Activated CD4-positive, alpha-beta T cell treated with anti-CD3 and anti-CD28 coated beads, Interleukin-2, amount 10 ng/mL, durations not matched to agents 7 days and 5 days (primary cell): ENCODE measurements at places on chromosomes 2 and 18.
A peak's percentile ranks its signal among the peaks of the same experiment; 100 is the strongest.

DNA sequence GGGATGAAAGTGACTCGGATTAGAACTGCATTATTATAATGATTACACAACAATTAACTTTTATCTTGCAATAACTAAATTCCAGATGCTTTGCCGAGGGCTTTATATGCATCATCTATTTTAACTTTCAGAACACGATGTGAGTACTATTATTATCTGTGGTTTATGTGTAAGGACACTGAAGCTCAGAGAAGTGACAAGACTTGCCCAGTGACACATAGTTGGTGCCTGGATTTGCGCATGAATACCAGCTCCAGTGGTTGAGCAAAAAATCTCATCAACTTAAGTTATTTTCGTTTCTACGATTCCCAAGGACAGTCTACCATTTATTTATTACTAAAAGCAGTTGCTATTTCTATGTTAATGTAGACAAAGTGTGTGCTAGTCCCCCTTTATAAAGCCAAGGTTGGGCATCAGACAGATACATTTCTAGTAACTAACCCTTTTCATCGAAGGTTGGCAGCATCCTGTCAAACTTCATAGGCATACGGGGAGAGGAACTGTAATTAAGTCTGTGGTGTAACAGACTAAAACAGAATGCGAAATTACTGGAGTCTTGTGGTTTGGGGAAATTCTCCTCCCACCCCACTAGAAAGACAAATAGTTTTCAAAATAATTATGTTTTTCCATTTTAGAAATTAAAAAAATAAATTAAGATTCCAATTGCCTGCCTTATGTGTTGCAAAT is 73.2 kb upstream of the BOD1L2 start:
- DNase-seq: no peak

DNA sequence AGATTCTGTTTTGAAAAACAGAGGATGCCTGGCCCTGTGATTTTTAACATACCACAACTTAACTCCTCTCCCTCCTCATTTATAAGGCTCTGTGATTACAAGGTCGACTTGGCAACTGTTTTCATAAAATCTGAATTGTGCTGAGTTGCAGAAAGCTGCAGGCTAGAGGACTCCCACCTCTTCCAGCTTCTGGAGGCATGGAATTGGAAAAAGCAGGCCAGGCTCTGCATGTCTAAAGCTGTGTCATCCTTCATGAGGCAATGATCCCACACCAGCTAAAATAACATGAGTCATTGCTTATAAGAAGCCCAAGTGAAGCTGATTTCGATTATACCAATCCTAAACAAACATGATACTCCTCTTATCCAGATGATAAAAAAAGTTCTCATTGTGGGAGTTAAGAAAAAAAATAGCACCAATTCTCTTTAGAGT is 11.7 kb downstream of the ARHGAP28 start:
- no peak for DNase-seq

- peak; percentile 3 for DNase-seq
Observed at GRCh38 chr2:128320192-128320905, 1.7 kb upstream of the HS6ST1 start.

GRCh38 chr2:1771626-1772280 is 27.4 kb upstream of the PXDN start:
- DNase-seq: no peak

GRCh38 chr2:147165697-147166382 is 679.0 kb upstream of the ACVR2A start:
- DNase-seq: no peak

DNA sequence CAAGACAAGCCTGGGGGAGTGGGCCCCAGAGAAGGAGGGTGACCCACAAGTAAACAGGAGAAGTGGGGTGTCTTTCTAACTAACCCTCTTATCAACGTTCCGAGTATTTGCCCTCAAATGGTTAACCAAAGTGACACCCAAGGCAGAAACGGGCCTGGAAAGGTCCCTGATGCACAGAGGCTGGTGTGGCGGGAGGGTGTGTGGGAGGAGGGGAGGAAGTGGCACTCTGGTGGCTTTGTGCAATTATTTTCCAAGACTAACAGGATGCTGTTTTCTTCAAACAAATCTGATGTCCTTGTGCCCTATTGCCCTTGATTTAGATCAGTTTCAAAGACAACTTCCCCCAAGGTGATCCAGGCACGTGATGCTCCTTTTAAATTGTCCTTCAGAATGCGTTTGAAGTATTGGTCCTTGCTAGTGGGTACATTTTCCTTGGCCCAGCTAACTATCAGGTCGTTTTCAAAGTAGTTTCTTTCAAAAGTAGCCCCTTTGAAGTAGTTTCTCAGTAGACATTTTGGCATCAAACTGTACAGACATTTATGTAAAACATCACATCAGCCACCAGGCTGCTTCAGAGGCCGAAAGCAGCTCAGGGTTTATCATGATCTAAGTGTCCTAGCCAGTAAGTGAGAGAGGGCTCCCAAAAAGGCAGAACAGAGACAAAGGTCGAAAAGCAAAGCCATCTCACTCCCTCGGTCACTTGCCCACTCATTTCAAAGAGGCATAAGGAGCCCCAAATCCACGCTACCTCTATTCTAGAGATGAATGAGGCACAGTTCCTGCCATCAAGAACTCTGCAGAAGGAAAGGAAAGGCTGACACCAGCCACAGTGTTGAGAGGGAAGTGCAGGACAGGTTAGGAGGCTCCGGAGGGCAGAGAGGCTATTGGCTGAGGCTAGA is 371.1 kb upstream of the ID2 start:
- DNase-seq: peak; percentile 72

DNA sequence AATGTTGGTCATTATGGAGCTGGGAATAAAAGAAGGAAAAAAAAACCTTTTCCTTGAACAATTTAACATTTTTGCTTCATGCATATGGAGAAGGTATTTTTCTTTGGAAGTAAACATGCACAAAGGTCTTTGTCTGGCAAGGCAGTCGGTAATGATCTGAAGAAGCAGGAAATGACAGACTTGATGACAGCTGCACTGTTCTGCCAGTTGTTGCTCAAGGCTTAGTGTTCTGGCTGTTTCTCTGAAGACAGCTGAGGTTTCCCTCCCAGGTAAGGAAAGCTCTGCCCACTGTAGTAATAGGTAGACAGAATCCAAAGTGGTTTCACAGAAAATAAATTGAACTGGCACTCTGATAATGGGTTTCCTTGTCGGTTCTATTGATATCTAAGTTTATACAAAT is 308.4 kb upstream of the GCFC2 start:
- DNase-seq: no peak

GRCh38 chr2:117621326-117621725 is 193.2 kb upstream of the DDX18 start:
- DNase-seq: no peak

GRCh38 chr2:96954011-96954846 is 32.2 kb downstream of the FAM178B start:
- DNase-seq: peak; percentile 66

DNA sequence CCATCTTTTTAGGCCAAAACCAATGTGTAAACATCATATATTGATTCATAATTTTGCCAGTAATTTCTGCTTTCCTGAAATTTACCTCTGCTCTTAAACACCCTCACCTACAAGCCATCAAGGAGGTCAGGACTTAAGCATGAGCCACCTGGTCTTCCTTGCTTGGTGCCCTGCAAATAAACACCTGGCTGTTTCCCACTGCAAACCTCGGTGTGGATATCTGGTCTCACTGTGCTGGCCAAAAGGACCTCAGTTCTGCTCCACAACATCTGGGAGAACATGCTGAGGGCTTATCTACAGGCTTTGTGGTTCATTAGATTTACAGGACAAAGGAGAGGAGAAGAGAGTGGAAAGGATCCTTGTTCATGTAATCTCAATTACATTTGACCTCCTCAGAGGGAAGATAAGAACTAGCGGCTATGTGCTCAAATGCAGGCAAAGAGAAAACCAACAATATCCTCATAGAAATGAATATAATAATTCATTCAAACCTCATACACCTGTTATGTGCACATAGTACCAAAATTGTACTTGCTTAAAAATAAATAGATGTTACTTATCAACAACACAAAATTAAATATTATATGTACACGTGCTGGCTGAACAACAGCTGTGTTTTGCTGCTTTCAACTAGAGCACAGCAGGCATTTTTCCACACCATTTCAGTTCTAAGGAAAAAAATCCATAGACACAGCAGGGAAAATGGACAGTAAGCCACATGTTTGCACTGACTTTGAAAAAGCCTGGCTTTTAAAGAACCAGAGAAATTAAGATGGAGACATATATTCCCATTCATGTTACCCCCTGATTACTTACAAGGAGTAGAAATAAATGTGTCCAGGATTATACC is 465.1 kb downstream of the LPIN1 start:
- DNase-seq: no peak

GRCh38 chr2:173457366-173457765 is 102.7 kb downstream of the CDCA7 start:
- no peak for DNase-seq

GRCh38 chr18:65761636-65762295 is 11.0 kb downstream of the CDH7 start:
- no peak for DNase-seq

- no peak for DNase-seq
Observed at GRCh38 chr2:129812654-129813053, 166.8 kb upstream of the RAB6C start.

DNA sequence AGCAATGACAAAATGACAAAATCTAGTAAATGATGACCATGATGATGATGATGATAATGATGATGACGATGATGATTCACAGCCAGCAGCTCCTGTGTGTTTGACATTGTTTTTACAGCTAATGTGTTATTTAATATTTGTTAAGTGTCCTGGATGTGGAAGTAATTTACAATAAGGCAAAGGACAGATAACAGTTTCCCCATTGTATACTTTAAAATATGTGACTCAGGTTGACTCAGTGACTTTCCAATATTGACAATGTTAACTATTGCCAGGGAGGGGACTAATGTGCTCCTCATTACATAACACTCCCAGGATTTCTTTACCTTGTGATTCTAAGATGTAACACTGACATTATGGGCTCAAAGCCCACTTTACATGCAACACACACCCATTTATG is 602.2 kb downstream of the FBXO15 start:
- no peak for DNase-seq

- no peak for DNase-seq
Observed at GRCh38 chr2:119025013-119025412, 83.0 kb downstream of the MARCO start.
